ENCODE measurements at places on chromosomes 13 and 19.

DNA sequence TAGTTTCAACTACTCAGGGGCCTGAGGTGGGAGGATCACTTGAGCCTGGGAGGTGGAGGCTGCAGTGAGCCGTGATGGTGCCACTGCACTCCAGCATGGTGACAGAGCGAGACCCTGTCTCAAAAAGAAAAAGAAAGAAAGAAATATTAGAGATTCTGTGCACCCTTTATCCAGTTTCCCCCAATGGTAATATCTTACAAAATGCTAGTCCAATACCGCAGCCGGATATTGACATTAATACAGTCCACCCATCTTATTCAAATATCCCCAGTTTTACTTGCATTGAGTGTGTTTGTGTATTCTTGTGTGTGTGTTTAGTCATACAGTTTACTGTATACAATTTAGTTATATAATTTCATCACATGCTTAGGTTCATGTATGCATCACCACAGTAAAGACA is 8.6 kb upstream of the IFNL4 start:
- no peak for DNase-seq

- no peak for DNase-seq
Measured at GRCh38 chr13:41496420-41497234, 39.3 kb downstream of the RGCC start.

DNA sequence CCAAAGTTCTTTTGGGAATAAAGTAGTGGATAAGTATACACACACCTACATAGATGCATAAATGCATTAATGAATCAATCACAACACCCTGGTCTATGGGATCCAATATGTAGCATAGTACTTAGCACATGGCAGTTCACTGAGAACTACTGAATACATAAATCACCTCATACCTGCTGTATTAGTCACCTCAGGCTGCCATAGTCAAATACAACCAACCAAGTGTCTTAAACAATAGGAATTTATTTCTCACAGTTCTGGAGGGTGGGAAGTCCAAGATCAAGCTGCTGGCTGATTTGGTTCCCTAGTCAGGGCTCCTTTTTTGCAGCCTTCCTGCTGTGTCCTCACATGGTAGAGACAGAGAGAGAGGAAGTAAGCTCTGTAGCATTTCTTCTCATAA is 228.2 kb downstream of the NHLRC3 start:
- DNase-seq: no peak

GRCh38 chr13:41652735-41653361 is 195.5 kb downstream of the RGCC start:
- DNase-seq: no peak

GRCh38 chr13:91245288-91245687 is 102.2 kb upstream of the MIR17HG start:
- no peak for DNase-seq

DNA sequence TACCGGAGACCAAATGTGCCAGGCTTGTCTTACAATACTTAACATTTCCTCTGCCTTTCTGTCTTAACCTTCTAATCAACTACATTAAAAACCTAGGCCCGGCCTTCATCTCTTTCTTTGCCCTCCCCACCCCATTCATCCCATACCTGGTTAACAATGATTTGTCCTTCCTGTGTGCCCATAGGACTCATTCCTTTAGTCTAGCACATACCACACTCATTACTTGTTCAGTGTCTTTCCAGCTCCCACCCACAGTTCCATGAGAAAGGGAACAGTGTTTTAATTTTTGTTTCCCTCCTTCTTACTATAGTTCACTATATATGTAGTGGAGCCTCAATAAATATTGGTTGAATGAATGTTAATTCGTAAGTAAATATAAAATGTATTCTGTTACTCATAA is 2.4 kb downstream of the CLN5 start:
- DNase-seq: no peak

GRCh38 chr13:108895220-108895704 is 265.9 kb downstream of the MYO16 start:
- DNase-seq: no peak

GRCh38 chr13:45784755-45785675 is 66.5 kb downstream of the SIAH3 start:
- DNase-seq: no peak

GRCh38 chr13:63285426-63285825 is 1869.8 kb upstream of the PCDH20 start:
- DNase-seq: no peak

DNA sequence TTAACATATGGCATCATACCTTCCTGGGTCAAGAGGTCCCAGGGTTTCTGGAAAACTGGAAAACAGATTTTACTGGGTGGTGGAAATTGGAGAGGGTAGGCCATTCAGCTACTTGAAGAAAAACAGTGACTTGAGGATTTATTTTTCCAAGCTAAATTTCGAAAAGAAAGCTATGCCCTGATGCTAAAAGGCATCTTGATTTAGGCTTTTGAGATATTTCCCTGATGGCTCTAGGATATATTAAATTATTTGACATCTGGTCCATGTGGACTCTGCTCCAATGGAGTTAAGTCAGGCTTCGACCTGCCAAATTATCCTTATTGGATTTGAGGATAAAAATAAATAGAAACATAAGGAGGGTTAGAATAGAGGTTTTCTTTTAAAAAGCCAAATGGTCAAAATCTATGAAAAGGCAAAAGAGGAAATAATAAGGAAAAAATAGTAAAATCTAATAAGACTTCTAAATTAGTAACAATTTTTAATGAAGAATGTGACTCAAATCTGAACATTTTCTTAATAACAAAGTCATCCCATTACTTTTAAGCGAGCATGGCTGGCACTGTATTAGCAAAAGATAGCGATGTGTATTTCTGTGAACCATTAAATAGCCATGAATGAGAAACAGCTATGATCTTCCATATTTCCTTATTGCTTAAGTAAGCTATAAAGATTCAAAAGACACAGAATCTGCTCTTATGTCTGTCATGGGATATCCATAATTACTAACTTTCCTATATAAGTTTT is 190.0 kb upstream of the MIR17HG start:
- DNase-seq: no peak

- no peak for DNase-seq
Measured at GRCh38 chr19:34402074-34402600, 2.1 kb upstream of the PDCD2L start.

DNA sequence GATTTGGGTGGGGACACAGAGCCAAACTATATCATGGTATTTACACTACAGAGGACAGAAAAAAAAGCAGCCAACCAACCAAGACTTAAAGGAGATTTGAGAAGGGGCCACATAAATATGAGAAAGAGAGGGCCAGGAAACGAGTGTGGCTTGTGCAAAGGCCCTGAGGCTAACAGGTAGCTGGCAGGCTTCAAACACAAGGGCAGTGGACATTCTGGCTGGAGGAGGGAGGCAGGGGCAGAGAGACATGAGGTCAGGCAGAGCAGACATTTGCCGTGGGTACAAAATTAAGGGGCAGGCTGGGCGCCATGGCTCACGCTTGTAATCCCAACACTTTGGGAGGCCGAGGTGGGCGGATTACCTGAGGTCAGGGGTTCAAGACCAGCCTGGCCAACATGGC is 278.7 kb downstream of the FOXO1 start:
- DNase-seq: no peak

DNA sequence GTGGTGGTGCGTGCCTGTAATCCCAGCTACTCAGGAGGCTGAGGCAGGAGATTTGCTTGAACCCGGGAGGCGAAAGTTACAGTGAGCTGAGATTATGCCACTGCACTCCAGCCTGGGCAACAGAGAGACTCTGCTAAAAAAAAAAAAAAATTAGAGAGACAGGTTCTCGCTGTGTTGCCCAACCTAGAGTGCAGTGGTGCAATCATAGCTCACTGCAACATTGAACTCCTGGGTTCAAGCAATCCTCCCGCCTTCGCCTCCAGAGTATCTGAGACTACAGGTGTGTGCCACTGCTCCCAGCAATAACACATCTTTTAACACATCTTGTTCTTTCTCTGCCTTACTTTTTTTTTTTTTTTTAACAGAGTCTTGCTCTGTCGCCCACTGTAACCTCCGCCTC is 32.7 kb downstream of the CLEC17A start:
- no peak for DNase-seq

Data from ascending aorta (tissue), 2 donors.